ENCODE measurements at places on chromosomes 5 and 9.

DNA sequence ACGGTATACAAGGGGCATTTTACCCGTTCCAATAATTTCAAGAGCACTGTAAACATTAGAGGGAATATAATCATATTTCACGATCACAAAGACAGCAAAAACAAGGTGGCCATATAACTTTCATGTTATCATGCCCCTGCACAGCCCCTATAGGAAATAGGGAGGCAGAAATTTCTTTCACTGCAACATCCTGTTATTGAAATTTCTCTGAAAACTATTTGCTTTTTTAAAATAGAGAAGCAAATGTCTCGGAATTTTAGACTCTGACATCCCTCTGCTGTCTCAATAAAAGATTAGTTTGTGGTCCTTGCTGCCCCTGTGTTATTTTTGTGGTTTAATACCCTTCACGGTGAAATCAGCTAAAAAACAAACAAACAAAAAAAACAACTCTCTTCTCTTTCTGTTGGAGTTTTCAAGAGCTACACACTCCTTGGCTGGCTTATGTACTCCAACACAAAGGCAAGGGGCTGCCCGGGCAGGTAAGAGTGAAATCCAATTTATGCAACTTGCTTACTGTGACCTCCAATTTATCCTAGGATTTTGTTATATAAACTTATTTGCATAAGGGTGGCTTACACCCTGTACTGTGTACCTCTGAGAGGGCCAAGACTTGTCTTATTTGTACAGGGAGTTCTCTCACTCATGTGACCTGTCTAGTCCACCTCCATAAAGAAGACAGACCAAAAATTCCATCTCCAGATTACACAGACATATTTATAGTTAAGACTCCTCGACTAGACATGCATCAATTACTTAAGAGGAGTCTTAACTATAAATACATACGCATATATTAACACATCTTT is 223.6 kb downstream of the MLLT3 start:
- DNase-seq: no peak

- DNase-seq: no peak
Measured at GRCh38 chr9:113738893-113739604, 137.1 kb upstream of the ZNF618 start.

- DNase-seq: no peak
Measured at GRCh38 chr9:93809204-93809940, 145.8 kb downstream of the BARX1 start.

DNA sequence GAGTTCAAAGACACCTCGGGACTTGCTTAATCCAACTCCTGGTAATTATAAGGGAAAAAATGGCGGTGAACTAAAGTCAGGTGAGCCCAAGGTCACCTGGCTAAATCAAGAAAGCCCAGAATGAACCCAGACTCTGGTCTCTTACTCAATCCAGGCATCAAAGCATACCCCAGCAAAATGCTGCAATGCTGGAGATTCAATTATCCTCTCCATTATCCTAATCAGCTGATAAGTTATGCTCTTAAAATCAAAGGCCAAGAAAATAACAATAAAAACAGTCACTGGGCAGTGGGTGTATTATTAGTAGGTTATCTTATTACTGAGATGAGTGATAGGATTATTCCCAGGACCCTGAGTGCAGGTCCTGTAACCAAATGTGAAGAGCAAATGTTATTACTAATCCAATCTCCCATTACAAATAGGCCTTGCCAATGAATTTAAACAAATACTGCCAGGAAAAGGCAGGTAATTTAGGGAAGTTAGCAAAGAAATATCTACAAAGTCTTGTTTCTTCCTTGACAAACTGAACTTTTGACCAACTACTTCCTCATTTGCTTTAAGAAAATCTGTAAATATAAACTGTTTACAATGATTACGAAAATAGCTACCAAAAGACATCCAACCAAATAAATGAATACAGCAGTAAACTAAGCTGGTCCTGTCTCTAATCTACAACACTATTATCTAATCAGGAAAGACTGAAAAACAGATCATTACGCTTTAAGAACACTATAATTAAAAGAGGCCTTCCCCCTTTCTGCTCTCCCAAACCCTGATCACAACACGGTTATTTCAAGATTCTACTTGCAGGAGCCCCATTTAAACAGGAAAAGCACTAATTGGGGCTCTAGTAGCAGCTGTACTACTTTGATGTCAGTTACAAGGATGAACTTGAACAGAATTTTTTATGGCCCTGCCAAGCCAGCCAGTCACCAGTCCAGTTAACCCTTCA is 103.2 kb downstream of the MED27 start:
- DNase-seq: no peak

DNA sequence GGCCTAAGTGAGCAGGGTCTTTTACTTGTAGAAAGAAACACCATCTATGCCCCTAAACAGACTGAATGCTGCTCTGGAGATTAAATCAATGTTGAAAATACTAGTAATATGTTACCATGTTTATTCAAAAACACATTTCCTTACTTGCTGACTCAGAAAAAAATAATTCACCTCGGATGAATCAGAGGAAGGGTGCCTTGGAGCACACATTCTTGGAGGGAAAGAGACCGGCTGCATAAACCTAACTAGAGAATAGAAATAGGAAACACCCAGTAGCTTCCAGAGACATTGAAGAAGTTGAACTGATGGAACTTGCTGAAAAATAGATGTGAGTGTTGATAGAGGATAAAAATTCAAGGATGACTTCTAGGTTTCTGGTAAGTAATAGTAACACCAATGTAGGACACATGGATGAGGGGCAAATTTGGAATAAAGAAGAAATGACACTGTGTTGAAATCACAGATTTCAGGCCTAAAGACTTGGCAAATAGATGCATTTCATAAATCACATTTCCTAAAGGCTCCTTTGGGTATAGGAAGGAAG is 76.9 kb upstream of the MINAR2 start:
- DNase-seq: peak; percentile 60

DNA sequence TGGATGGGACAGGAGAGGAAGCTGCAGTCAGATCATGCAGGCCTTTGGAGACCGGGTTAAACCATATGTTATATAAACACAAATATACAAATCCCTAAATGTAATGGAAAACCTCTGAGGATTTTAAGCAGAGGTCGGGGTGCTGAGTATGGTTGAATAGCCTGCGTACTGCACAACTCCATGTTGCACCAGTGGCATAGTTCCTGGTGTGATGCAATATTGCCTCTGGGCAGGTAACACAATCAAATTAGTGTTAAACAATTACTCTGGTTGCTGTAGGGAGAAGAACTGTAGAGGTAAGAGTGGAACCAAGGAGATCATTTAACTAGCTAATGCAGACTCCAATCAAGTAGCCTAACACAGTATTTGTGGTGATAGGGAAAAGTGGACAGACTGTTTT is 21.3 kb upstream of the RNF145 start:
- no peak for DNase-seq

DNA sequence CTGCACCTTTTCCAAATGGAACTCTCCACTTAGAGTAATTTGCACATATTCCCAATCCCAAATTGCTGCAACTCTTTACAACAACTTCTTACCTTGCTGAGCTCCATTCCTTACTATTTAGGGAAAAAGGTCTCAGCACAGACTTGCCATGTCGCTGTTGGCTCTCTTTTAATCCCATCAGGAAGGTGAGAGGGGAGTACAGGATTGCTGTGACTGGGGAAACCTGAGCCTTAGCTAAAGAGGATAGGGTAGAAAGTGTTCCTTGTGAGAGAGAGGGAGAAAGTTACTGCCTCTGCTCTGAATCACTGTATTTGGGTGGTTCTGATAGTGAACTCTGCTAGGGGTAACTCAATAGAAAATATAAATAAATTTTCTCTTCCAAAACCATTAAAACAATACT is 43.7 kb upstream of the GABRA1 start:
- DNase-seq: no peak
